ENCODE measurements at places on chromosomes 7 and 10.

- DNase-seq = no peak
These were observed 24.7 kb downstream of the RRP12 start for GRCh38 chr10:97376413-97376812.

DNA sequence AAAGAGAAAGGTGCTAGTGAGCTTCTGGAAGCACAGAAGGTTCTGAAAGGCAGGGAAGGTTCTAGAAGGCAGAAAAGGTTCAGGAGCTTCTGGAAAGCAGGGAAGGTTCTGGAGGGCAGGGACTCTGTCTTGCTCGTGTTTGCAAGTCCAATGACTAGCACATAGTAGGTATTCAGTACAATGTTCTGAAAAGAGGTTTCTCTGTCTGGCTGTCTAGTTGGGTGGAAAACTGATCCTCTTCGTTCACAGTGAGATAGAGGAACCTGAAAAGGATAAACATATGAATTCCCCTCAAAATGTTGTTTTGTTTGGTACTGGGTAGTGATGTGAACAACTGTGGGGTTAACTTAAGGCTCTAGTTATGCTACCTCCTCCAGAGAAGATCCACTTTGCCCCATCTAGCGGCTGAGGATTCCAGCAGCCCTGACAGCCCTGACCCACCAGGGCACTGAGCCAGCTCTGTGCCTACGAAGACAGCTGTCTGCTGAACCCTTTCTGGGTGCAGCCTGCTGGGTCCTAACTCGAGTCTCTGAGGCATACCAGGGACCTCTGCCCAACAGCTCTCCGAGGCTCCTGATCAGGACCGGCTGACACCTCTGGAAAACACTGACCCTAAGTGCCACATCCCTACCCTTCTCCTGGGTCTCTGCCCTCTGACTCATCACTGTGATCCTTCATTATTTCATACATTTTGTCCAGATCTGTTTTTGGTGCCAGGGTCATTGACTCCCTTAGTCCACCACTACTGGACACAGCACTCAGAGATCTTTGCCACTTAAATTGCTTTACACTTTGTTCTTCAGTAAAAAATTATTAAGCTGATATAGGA lies 15.4 kb downstream of the PTPRN2 start:
- DNase-seq = no peak

DNA sequence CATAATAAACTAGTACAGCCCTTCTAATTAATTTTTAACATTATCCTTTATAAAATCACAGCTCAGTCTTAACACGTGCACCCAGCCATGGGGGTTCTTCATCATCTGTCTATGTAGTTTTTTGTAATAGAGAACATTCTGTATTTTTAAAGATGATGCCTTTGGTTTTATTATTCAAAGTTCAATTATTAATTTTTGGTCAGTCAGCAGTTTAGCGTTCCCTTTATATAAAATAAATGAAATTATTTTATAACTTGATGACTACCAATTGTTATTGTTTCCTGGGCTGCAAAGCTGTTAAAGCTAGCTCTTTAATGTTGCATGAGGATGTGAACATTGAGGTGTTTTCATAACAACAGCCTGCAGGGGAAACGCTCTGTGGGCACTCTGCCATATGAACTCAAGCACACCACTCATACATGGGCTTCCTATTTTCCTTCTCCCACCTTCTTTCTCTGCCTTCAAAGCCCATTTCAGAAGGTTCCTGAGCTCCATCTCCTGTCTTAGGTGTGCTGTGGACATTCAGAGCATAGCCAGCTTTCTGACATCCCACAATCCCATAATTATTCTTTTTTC lies 172.0 kb upstream of the YAE1 start:
- DNase-seq = no peak

GRCh38 chr7:26681819-26682418 lies 182.5 kb downstream of the SKAP2 start:
- DNase-seq = no peak

GRCh38 chr10:63883861-63884260 lies 362.7 kb downstream of the REEP3 start:
- DNase-seq = no peak

Data from activated CD4-positive, alpha-beta T cell treated with anti-CD3 and anti-CD28 coated beads for 48 hours (primary cell).